ENCODE measurements at places on chromosomes 6 and 20.

DNA sequence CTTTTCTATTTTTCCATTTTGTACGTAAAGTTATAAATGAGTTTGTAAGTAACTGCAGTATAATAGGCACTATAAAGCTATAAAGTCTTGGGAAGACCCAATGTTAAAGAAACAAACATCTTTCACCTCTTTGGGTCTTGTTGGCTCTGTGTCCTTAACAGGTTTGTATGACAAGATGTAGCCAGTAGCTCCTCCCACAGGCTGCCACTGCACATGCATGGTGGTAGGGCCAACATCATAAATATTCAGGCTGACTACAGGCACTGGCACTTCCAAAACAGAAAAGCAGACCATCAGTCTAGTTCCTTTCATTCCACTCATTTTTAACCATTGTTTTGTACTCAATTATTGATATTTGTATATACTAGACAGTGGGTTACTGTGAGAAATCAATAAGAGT lies 59.9 kb downstream of the COL12A1 start:
- DNase-seq, result no peak

GRCh38 chr6:97963193-97963592 lies 680.2 kb upstream of the MMS22L start:
- no peak for DNase-seq

DNA sequence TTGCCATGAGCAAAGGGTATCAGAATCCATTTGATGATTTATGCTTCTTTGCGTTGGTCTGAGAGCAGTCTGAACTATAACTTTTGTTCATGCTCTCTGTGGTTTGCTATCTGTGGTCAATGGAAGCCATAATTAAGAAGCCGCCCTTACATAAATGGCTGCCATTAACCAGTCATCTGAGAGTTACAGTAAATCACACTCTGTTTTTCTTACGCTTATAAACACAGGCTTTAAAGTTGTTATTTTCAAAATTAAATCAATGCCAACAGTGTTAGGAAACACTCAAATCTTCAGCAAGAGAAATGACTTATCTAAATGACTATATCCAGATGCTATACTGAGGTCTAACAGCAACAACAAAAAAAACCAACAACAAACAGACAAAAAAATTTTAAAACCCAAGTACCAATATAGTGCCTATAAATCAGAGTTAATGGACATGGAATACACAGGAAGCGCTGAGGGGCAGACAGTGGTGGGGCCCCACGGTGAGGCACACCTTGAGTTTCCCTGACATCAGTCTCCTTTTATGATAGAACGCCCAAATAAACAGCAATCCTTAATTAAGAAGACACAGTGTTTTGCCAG lies 108.0 kb upstream of the C6orf118 start:
- DNase-seq, result no peak

DNA sequence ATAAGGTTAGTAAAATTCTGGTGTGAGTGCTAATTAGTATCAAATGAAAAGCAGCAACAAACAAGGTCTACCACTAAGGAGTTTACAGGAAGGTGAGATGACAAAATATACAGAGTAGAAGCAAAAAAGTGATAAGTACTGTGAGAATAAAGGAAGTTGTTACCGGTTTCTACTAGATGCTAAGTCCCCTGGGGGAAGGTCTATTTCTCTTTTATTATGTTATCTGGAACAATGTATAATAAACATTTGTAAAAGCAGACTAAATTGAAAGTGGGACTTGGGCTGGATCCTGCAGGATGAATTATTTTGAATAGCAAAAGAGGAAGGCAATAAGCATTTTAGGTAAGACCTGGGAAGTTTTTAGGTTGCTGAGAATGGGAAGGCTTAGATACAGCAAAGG lies 158.7 kb upstream of the SLC22A16 start:
- DNase-seq, result no peak

GRCh38 chr6:143802833-143803565 lies 40.1 kb upstream of the LTV1 start:
- no peak for DNase-seq

DNA sequence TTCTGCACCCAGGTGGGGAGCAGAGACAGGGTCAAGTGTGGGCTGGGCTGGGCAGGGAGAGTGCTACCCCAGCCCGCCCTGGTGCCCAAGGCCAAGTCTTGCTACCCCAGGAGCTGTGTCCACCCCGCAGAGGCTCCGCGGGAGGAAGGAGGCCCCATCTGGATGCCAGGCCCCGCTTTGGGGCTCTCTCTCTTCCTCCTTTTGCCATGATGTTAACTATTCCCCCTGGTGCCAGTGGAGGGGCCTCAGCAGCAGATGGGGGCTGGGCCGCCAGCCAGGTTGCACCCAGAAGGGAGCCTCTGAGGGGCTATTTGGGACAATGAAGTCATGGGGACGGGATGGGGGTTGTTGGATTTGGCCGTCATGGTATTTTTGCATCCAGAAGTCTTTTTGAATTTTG lies 9.3 kb downstream of the SLC17A9 start:
- DNase-seq, result no peak

DNA sequence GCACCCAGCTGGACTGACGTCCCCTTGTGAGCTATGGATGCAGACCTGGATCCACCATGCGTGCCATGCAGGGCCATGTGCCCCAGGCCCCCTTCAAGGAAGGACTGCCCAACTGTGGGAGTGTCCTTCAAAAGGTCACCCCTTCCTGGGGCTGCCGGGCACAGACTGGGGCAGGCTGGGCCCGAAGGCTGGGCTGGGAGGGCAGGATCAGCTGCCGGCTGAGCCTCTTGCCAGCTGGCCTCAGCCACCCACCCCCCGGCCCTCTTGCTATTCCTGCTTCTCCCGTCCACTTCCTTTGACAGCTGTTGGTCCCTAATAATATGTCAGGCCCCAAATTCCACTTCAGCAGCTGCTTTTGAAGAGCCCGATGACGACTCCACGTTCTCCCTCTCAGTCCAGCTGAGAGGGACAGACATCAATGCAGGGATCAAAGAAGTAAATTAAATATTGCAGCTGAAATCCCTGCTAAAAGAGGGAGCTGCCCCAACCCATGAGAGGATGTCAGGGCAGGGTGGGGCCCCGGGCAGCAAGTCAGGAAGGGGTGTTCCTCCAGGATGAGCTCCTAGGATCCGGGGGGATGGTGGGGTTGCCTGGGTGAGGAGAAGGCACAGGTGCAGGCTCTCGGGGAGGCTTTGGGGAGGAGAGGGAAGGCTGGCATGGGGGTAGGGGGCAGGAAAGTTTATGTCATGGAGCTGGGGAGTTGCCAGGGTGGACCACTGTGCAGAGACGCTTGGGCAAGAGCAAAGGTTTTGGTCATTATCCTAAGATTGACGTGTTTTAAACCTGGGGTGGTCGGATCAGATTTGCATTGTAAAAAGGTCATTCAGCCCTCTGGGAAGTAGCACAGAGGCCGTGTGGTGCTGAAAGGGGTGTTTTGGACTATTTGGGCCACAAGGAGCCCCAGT lies 185.0 kb downstream of the ANKRD60 start:
- DNase-seq, result no peak

DNA sequence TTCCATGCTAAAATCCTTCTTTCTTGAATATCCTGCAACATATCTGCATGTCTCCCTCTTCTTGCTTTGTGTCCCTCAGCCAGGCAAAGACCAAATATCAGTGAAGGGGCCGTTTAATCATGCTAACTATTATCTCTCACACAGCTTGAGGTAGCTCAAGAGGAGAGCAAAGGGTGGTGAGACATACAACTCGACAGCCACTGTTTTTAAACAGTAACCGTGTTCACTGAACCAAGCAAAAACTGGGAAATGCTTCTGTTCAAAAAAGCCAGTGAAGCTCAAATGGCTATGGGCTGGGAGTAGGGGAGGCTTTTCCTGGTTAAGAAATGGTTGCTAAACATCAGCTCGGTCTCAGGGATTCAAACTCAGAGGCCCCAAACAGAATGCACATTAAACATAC lies 83.4 kb downstream of the MAP7 start:
- DNase-seq, result no peak

DNA sequence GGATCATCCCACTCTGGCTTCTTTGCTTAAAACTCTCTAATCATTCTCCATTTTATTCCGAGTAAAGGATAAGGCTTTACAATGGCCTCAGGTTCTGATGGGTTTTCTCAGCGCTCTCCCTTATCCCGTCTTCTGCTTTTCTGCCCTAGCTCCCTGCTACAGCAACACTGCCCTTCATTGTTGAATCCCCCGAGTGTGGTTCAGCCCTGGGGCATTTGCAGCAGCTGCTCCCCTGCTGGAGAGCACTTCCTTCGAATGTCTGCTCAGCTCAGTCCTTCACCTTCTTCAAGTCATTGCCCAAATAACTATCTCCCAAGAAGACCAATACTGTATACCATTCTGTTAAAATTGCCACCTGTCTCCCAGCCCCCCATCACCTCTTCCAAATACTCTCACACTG lies 111.8 kb downstream of the TBXT start:
- DNase-seq, result no peak

- no peak for DNase-seq
Measured at GRCh38 chr20:18284805-18285533, 3.4 kb upstream of the ZNF133 start.

DNA sequence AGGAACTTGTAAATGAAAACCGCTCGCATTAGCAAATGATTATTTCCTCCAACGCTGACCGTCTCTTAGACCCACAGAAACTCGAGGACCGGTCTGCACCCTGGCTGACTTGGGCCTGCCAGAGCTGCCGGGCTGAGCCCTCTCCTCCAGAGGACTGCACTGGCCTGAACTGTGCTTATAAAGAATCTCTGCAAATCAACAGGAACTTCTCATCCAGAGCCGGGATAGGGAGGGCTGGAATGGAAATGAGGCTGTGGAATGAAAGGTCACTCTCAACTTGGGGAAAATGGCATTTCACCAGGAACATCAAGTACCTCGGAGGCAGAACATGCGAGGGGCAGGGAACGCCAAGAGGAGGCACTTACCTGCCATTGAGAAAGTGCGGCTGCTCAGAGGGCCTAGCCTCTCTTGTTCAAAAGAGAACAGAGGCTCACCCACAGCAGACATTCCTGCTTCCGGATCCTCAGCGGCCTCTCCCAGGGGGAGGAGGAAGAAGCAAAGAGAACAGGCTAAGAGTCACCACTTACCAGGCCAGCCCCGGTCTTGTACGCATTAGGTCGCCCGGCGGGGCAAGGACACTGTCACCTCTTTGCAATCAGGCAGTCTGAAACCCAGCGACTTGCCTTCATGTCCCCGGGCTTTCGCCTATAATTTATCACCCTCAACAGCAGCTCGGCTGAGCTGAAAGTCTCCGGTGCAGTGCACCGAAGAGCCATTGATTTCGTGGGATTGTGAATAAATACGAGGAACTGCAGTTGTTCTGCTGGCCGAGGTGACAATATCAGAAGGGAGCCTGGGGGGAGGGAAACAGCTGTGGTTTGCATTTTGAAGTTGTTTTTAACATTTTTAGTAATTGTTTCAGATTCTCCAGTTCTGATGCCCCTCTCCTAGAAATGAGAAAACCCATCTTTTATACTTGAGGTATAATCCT lies 37.6 kb downstream of the ZMYND8 start:
- no peak for DNase-seq
